ENCODE measurements at places on chromosomes 7 and 10.
A peak's percentile ranks its signal among the peaks of the same experiment; 100 is the strongest.

- peak; percentile 24 for DNase-seq
These were observed 10.7 kb downstream of the ESYT2 start for GRCh38 chr7:158818325-158819213.

- no peak for DNase-seq
These were observed 1.2 kb downstream of the PROSER2 start for GRCh38 chr10:11824376-11824775.

GRCh38 chr7:146176860-146177259, 60.3 kb downstream of the CNTNAP2 start:
- no peak for DNase-seq

- DNase-seq = no peak
These were observed 35.9 kb downstream of the SVIL start for GRCh38 chr10:29598851-29599311.

DNA sequence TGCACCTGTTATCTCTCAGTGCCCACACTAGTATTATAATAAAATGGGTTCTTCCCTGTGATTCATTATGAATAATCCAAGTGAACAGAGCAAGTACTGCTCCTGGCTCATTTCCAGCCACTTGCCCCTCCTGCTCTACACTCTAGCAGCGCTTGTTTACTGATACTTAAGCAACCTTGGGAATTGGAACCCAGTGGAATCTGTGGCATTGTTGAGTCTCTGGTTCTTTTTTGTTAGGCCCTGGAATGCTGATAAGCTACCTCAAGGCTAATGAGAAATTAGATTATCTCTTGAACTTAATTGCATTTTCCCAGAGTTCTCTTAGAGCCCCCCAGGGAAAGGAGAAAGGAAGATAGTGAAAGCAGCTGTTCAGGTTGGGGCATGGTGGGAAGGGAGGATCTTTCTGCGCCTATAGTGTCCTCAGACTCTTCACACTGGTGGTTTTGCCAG, 34.0 kb downstream of the PRKAR2B start:
- DNase-seq = peak; percentile 39

DNA sequence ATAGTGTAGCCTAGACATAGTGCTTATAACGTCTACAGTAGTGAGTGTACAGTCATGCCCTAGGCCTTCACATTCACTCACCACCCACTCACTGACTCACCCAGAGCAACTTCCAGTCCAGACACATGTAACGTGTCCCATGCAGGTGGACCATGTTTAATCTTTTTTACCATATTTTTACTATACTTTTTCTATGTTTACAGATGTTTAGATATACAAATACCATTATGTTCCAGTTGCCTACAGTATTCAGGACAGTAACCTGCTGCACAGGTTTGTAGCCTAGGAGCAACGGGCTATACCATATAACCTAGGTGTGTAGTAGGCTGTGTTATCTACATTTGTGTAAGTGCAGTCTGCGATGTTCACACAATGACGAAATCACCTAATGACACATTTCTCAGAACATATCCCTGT, 11.0 kb downstream of the MPP7 start:
- no peak for DNase-seq

DNA sequence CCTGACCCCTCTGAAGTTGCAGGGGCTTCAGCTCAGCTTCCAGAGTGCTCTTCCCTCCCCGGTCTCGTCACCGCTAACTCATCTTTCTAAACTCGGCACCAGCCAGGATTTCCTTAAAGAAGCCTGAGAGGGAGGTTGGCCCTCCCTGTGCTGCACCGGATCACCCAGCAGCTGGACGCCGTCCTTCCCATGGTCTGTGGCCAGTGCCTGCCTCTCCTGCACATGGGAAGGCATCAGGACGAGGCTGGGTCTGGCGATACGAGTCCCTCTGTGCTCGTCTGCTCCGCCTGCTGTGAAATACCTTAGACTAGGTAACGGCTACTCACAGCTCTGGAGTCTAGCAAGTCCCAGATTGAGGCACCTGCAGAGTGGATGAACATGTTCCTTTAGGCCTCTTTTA, 179.1 kb downstream of the ZMYND11 start:
- no peak for DNase-seq

DNA sequence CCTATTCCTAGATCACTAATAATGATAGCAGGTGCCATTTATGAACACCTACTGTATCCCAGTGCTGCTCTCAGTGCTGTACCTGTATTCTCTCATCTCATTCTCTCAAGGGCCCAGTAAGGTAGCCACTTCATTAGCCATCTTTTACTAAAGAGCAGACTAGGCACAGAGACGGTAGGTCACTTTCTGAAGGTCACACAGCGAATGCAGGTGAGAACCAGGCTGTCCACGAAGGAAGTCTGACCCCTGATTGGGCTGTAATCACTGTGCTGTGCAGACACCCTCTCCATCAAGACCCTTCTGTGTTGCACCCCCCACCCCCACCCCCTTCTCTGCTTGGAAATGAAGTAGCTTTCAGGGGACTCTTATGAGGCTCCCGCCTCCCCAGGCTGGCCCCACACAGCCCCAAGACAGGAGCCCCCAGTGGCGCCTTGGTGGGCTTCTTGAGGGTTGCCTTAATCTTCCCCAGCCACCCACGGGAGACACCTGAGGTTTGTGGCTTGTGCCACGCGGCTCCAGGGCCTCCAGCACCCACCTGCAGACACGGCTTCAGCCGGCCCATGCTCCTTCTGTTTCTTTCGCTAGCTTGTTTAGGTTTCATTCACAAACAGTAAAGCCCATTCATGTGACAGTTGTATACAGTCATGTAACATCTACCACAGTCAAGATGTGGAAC, 81.7 kb upstream of the FAM20C start:
- DNase-seq = no peak

GRCh38 chr7:131329176-131329570, 1.5 kb downstream of the MKLN1 start:
- no peak for DNase-seq

- DNase-seq = no peak
These were observed 307.2 kb downstream of the SNX13 start for GRCh38 chr7:17633067-17633466.

DNA sequence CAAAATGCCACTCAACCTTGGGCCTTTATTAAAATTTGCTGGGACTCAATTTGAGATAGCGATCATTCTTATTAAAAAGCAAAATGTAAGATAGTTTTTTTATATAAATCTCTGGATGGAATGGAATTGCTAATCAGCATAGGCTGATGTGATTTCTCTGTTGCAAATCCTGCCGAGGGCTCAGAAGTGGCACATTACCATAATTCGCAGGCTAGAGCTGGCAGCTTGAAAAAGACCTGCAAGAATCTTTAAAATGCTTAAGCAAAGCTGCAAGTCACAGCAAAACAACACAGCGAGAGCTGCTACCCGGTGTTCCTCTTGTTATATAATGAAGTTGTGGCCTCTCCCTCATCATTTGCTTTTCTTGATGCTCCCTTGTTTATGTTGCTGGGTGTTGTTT, 448.1 kb downstream of the GATA3 start:
- no peak for DNase-seq

DNA sequence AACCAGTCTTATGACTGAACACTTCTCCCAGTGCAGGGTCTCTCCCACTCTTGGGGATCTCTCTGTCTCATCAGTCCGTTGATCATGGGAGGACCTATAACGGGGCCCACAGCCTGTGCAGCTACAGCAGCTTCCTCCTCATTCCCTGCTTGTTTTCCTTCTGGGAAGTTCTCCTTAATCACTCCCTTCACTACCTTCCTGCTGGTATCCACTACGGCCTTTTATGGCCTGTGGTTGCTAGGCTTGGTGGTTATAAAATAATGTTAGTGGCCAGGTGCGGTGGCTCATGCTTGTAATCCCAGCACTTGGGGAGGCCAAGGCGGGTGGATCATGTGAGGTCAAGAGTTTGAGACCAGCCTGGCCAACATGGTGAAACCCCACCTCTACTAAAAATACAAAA, 3.5 kb upstream of the ZNF282 start:
- no peak for DNase-seq

- DNase-seq = no peak
These were observed 115.4 kb upstream of the TNRC18 start for GRCh38 chr7:5539013-5539411.

- DNase-seq = no peak
These were observed 4.3 kb upstream of the ZNF503 start for GRCh38 chr10:75405598-75406461.

DNA sequence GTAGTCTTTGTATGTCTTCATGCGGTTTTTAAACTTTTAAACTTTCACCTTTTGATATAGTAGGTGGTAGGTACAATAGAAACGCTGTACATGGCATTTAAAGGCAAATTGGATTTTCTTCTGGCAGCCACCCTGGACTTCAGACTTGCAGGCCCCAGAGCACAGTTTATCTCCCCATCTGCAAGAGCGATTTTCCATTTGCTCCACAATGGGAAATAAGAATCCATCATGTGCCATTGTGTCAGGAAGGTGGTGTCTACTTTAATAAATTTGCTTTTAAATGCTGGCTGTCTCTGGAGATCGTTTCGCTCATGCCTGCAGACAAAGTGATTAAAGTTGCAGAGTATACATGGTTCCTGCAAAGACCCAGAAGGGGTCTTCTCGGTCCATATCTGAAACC, 38.9 kb downstream of the UNC5B start:
- peak; percentile 33 for DNase-seq

GRCh38 chr7:104983076-104983577, 30.9 kb upstream of the KMT2E start:
- DNase-seq = peak; percentile 77

GRCh38 chr7:1290026-1290678, 57.5 kb downstream of the UNCX start:
- peak; percentile 35 for DNase-seq

DNA sequence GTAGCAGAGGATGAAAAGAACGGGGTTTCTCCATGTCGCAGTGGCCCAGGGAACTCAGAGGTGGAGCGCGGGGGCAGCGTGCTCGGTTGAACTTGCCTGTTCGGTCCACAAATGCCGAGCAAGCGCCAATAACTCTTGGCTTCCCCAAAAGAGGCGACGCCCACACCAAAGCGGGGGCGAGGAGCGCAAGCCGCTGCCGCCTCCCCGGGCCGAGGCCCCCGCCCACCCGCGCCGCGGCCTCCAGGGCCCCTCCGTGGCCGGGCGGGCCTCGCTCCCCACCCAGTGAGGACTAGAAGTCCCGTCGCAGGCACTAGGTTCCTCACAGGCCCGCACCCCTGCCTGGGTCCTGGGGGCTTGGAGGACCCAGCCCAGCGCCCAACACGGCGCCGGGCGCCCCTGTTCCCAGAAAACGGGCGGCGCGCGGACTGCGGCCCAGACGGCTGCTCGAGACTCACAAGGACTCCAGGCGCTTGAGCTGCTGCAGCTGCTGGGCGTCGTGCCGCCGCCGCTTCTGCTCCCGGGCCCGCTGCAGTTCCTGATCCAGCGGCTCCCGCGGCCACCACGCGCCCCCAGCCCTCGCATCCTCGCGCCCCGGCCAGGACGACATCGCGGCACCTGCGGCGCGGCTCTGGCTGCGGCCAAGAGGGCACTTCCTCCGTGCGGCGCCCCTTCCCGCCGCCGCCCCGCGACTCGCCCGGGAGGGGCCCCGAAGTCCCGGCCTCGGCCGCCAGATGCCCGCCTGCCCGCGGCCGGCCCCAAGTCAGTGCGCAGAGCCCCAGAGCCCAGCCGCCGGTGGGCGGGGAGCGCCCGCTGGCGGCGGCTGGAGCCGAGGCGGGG, 14.6 kb upstream of the FKBP9 start:
- DNase-seq = peak; percentile 49

GRCh38 chr7:138618933-138619332, 82.2 kb downstream of the SVOPL start:
- DNase-seq = no peak

GRCh38 chr7:18370633-18371032, 124.9 kb upstream of the HDAC9 start:
- no peak for DNase-seq

DNA sequence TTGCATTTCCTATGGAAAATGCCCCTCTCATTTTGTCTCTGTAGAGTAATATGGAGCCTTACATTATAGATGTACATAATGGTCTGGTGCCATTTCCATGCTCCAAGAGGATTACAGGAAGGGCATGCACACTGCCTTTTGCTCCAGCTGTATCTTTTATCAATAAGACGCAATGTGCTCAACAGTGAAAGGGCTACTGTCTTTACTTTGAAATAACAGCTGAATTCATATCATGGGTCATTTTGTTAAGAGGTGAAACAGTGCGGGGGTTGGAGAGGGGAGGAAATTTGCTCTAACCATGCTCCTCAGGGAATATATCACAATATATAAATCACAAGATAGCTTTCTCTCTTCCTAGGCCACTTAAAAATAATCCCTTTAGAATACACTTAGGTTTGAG, 77.7 kb downstream of the ICA1 start:
- peak; percentile 8 for DNase-seq

DNA sequence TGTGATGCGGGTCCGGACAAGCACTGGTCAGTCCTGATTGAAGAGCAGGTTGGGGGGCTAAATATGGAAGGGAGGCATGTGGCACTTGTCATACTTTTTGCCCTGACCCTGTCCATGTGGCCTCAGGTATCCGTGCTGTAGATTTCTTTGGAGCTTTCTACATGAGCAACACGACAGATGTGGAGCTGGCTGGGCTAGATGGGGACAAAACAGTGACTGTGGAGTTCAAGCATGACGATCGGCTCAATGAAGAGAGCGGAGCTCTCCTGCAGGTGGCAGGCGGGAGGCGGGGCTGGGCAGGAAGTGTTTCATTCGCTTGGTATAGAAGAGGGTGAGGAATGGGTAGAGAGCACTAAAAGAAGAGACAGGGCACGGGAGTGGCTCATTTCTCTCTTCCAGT, 13.0 kb upstream of the CHCHD1 start:
- no peak for DNase-seq

DNA sequence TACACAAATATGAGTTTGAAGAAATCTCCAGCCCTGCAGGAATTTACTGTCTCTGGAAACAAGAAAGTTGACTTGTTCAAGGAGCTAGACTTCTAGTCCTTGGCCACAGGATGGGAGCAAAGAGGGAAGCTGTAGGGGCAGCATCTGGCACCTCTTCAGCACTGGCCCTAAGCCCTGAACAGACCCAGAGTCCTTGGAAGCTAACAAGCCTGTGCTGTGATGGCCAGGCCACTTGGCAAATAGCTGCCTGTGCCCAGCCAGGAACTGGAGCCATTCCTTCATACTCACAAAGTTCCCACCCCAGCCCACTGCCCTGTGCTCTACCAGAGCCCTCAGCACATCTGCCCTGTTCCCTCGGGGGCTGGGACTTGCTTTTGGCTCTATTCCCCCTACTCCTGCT, 9.4 kb upstream of the COL13A1 start:
- DNase-seq = no peak

GRCh38 chr7:99409806-99410205, 1.0 kb downstream of the BUD31 start:
- no peak for DNase-seq

DNA sequence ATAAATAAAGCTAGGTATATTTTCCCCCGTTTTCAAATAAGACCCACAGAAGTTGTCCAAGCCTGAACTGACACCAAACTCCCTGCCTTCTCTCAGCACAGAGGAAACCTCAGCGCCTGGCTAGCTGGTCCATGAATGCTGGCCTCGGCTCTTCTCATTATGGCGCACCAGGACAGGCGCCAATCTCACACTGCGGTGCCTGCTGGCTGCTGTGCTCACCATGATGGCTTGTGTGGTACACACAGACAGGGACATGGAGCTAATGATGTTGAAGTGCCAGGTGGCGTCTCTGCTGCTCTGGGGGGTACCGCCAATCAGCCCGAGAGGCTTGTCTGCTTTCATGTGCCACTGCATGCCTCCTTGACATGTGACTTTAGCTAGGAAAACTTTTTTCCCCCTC, 43.2 kb upstream of the USP6NL start:
- no peak for DNase-seq

Measured in NCI-H2227 treated with DMSO at 0.1 percent for 48 hours (cell line).